ENCODE measurements at places on chromosomes 11 and 22.

DNA sequence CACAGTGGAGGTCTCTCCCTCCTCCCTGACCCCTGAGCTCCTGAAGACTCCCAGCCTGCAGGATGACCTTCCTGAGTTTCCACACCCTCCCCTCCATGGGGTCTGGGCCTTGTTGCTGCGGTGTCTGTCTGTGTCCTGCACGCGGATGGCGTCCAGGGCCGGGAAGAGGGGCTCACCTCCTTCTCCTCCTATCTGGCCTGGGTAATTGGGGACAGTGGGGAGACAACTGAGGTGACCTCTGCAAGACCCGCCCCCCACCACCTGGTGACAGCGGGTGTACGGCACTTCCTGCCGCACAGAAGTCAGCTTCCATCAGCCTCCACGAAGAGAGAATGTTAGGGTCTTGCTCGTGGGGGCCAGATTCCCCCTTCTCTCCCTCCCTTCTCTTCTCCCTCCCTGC lies 31.7 kb downstream of the LINC01488 start:
- DNase-seq, result no peak

DNA sequence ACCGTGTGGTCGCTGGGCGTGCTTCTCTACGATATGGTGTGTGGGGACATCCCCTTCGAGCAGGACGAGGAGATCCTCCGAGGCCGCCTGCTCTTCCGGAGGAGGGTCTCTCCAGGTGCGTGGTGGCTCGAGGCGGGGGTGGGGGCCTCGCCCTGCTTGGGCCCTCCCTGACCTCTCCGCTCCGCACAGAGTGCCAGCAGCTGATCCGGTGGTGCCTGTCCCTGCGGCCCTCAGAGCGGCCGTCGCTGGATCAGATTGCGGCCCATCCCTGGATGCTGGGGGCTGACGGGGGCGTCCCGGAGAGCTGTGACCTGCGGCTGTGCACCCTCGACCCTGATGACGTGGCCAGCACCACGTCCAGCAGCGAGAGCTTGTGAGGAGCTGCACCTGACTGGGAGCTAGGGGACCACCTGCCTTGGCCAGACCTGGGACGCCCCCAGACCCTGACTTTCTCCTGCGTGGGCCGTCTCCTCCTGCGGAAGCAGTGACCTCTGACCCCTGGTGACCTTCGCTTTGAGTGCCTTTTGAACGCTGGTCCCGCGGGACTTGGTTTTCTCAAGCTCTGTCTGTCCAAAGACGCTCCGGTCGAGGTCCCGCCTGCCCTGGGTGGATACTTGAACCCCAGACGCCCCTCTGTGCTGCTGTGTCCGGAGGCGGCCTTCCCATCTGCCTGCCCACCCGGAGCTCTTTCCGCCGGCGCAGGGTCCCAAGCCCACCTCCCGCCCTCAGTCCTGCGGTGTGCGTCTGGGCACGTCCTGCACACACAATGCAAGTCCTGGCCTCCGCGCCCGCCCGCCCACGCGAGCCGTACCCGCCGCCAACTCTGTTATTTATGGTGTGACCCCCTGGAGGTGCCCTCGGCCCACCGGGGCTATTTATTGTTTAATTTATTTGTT lies 2.4 kb downstream of the PIM3 start:
- DNase-seq, result no peak

DNA sequence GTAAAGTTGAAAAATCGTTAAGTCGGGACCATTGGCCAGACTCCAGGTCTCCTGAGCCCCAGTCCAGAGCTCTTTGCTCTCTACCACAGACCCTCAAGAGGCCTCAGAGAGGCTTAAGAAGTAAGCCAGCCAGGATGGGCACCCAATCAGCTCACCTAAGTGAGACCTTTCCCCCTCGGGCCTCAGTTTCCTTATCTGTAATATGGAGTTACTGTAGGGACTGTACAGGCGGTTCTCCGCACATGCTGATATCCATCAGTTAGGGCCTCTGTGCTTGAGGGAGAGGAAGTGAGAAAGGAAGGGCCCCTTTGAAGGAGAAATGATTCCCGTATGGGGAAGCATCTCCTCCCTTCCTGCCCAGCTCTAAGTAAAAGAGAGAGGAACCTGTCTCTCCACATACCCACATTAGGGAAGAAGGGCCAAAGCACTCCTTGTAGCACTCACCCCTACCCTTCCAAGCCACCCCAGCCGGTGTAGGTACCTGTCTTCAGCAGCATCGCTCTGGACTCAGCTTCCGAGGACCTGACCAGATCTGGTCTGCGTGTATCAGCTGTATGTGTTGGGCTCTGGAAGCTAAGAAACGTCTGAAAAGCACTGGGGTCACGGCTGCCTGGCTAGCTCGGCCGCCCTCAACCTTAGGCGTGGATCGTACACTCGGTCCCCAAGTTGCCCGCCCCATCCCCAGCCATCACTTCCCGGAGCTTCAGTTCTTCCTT lies 653 bp downstream of the NAGA start:
- no peak for DNase-seq

GRCh38 chr22:46007003-46007847 lies 30.3 kb upstream of the WNT7B start:
- DNase-seq, result no peak

DNA sequence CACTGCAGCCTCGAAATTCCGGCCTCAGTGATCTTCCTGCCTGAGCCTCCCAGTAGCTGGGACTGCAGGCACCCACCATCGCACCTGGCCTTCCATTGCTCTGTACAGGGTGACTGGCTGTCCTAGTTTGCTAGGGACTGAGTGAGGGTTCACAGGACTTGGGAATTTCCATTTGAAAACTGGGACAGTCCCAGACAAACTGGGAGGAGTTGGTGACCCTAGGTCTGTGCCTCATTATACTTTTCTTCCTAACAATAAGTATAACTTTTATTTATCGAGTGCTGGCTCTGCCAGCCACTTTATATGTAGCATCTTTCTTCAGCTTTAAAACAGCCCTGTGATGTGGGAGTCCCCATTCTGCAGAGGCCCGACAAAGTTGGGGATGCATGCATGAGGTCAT lies 25.5 kb downstream of the TCP11L1 start:
- DNase-seq, result no peak

DNA sequence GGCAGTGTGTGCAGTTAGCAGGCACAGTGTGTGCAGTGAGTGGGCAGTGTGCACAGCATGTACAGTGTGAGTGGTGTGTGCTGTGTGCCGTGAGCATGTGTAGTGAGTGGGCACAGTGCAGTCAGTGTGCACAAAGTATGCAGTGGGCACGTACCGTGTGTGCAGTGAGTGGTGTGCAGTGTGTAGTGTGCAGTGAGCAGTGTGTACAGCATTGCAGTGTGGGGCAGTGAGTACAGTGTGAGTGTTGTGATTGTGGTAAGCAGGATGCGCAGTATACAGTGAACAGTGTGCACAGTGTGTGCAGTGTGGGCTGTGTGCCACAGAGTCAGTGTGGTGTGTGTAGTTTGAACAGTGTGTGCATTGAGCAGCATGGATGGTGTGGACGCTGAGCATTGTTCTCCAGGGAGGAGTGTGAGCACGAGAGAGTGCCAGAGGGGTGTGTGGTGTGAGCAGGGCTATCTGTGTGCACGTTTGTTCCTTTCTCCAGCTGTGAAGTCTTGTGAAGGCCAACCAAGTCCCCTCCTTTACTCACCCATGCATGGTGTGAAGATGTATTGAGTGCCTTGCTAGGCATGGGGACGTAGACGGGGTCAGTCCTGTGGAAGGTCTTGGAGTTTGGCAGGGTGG lies 3.0 kb downstream of the SHANK3 start:
- DNase-seq, result no peak

DNA sequence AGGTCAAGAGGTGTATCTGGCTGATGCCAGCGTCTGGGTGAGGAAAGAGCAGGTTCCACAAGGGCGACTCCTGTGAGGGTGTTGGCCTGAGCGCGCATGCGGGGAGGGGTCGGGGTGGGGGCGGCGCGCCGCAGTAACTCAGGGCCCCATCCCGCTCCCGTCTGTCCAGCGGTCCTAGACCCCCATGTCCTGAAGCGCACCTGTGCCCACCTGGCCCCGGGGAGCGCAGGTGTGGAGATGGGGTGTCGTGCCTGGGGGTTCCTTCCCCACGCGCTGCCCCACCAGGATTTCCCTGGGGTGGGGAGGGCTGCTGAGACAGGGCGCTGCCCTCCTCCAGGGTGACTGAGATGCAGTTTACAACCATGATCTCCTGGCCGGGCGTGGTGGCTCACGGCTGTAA lies 20.9 kb downstream of the RNH1 start:
- no peak for DNase-seq

GRCh38 chr11:5899534-5899933 lies 6.5 kb downstream of the OR52E5 start:
- no peak for DNase-seq

- DNase-seq, result no peak
Measured at GRCh38 chr11:101169944-101170343, 40.3 kb upstream of the PGR start.

- no peak for DNase-seq
Measured at GRCh38 chr11:108587109-108587508, 6.5 kb downstream of the EXPH5 start.

DNA sequence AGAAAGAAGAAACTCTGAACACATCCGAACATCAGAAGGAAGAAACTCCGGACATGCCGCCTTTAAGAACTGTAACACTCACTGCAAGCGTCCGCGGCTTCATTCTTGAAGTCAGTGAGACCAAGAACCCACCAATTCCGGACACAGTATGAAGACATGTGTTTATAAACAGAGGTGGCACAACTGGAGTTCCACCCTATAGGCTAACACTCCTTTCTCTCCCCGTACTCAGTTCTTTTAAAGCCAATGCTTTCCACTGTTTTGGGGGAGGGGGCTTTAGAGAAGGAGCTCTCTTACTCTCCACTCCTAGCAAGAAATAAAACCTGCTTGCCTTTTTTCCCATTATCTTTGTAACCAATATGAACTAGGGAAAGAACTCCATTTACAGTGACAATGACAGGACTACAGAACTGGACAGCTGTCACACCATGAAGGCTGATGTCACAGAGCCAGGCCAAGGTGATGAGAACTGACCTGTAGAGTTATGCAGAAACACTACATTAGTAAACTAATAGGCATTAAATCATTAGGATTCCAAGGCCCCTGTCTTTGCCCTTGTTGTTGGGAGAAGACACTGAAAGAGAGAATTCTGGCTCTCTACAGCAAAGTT lies 733 bp downstream of the TRIM5 start:
- no peak for DNase-seq

DNA sequence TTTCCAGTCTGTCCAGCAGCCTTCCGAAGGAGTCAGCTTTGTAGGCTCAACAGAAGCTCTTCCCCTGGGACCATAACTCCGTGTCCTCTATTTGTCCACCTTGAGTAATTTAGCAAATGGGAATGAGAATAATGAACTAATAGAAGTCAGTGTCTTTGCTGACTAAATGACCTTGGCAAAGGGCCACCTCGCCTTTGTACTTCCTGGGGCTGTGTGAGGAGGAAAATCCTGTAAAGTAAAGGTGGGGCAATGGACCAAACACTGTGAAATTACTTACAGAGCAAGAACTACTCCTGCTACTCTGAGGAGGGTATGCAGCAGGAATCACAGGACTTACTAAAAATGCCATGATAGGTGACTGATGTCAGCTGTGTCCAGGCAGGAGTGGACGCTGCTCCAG lies 36.2 kb upstream of the CSNK2A3 start:
- no peak for DNase-seq

Data from activated CD8-positive, alpha-beta memory T cell treated with anti-CD3 and anti-CD28 coated beads for 4 hours (primary cell).